ENCODE measurements at places on chromosomes 2 and 18. TPM values are rescaled to one million over a fixed set of nuclear protein-coding genes. Genes with fewer than 3 reads are reported as not detected.

The TTC32 gene
- 15.1 TPM for polyA plus RNA-seq

The HOXD8 gene
- polyA plus RNA-seq, result 45.0 TPM

DNA sequence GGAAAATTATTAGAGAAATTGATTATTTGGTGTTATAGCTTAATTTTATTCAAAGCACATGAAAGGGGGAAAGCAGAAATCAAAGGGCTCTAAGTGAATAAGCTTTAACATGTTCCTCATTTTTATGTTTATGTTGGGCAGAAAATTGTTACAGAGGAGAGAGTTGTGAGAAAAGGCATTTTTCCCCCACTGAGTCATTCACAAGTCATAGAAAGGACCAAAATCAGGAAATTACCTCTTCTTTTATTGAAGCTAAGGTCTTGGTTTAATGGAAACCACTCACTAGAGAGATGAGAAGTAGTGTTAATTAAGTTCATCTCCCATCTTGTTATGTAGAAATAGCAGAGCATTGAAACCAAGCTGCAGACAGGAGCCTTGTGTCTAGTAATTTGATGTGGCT, 175.3 kb upstream of the THUMPD2 start:
- no peak for DNase-seq

DNA sequence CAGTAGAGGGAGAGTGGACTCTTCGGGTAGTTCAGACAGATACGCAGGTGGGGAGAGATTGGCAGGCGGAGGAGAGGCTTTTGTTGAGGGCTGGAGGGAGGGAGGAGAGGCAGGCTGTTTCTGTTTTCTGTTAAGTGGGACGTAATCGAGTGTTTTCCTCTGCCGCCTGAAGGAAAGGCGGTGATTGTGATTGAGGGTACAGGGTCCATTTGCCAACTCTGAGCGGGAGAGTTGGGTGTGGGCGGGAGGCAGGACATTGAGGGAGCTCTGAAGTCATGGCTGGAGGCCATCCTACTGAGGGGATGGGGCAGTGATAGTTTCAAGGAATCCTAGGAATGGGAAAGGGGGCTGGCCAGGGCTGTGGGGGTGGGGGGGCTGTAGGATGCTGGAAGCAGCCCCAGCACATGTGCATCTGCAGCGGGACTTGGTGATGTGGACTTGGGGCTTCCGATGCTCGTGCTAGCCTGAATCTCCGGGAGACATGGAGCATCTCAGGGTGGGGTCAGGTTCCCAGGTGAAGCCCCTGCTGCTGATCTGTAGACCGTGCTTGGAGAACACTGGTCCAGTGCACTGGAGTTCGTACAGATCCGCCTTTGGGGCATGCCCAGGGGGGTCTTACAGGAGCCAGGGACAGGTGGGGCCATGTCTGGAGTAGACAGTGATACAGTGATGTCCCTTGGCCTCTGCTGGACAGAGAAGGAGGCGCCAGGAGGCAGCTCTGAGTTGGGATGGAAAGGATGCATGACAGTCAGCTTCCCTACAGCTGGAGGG, 167.5 kb downstream of the AGAP1 start:
- no peak for DNase-seq

DNA sequence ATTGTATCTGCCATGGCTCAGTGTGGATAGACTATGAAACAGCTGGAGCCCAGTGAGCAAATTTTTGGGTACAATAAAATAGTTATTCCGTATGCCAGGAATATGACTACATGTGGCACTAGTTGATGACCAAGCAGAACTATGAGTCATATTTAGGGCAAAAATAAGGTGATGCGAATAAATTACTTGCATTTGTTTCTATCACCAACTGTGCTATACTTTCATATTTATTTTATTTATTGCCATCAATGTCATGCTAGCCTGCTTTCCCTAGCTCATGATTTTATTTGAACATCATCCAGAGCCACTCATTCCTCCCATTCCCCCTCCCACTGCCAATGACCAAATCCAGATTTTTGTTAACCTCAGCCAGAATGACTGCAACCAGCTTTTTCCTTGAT, 13.3 kb upstream of the FAP start:
- DNase-seq, result no peak

- no peak for DNase-seq
Observed at GRCh38 chr18:34548973-34549294, 161.2 kb upstream of the DTNA start.

DNA sequence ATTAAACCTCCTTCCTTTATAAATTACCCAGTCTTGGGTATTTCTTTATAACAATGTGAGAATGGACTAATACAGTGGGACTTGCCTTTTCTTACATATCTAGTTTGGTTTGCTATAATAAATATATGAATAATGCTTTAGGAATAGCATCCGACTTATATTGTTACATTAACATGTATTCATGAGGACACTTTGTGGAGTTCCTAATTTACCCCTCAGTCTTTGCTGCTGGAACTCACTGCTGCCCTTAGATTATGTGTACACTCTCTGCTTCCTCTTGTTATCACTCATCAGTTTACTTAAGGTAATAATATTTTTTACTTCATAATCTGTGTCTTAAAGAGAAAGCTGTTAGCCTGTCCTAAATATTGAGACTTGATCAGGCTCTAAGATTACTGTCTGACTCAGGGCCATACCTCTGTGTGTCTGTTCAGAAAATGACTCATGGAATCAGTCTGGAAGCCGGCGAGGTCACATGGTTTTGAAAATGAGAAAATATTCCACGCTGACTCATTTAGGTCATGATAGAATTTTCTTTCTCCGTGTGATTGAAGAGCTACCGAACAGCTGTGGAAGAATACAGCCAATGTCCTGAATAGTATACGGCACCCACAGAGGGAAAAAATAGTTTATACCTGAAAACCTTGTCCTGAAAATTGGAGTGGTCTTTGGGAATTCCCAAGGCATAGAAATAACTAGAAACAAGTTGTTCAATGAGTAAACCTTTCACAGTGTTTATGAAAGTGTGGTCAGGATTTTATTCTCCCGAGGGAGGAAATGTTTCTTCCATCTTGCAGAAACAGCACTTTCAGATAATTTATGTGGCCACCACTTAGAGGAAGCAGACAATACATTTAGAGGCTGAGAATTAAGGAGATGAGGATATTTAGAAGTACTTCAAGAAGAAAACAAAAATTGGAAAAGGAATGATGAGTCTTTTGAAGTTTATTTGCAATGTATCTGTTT, 156.4 kb downstream of the DSEL start:
- peak; percentile 85 for DNase-seq

GRCh38 chr2:236113948-236114347, 54.2 kb downstream of the GBX2 start:
- DNase-seq, result no peak

DNA sequence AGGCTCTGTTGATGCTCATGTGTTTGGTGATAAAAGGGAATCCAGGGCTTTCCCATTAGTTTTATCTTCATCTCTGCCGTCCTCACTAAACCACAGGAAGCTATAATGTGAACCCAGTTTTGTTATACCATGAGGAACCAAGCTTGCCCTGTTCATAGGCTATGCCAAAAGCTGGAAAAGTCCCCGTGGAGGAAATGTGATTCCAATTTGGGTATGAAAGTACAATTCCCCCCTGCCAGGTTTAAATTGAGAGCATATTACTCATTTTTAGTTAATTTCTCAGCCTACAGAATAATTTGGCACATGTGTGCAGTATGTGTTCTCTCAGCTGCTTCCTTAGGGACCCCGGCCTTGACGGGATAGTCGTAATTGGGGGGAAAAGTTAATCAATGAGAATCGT, 327.4 kb downstream of the RND3 start:
- DNase-seq, result no peak

DNA sequence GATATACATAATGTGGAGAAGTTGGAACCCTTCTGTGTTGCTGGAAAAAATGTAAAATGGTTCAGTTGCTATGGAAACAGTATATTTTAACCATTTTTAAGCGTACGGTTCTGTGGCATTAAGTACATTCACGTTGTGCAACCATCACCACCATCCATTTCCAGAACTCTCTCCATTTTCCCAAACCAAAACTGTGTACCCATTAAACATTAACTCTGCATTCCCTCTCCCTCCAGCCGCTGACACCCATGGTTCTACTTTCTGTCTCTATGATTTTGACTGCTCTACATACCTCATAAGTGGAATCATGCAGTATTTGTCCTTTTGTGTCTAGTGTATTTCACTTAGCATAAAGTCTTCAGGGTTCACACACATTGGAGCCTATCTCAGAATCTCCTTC, 67.3 kb downstream of the LDLRAD4 start:
- DNase-seq, result no peak

The ST8SIA5 gene
- 6.9 TPM for polyA plus RNA-seq

The CEP76 gene
- polyA plus RNA-seq, result 7.3 TPM

The VAMP5 gene
- 54.7 TPM for polyA plus RNA-seq

- no peak for DNase-seq
Observed at GRCh38 chr2:230737791-230738226, 25.2 kb downstream of the CAB39 start.

- no peak for DNase-seq
Observed at GRCh38 chr18:78798402-78799175, 181.0 kb upstream of the SALL3 start.

- no peak for DNase-seq
Observed at GRCh38 chr2:178084273-178084672, 11.7 kb upstream of the PDE11A start.

DNA sequence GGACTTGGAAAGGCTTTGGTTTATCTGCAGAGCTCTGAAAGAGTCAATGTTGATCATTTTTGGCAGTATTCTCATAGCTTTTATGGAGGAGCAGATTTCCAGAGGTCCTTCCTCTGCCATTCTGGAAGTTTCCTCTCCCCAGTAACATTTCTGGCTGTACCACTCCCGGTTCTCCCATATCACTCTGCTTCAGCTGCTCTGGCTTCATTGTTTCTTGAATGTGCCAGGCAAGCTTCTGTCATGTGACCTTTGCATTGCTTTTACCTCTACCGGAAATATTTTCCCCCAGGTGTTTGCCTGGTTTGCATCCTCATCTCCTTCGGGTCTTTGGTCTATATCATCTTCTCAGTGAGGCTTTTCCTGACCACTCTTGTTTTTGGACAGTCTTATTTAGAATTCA, 12.4 kb downstream of the PCYOX1 start:
- DNase-seq, result no peak

- DNase-seq, result no peak
Observed at GRCh38 chr2:135997380-135997779, 12.0 kb upstream of the DARS1 start.

The GRB14 gene
- polyA plus RNA-seq, result 2.4 TPM

GRCh38 chr2:189050165-189050712, 76.1 kb downstream of the COL3A1 start:
- no peak for DNase-seq

The COQ10B gene
- polyA plus RNA-seq, result 9.0 TPM

- DNase-seq, result no peak
Observed at GRCh38 chr2:173903601-173904394, 61.4 kb downstream of the SP3 start.

GRCh38 chr2:137809252-137809651, 155.0 kb upstream of the HNMT start:
- no peak for DNase-seq

DNA sequence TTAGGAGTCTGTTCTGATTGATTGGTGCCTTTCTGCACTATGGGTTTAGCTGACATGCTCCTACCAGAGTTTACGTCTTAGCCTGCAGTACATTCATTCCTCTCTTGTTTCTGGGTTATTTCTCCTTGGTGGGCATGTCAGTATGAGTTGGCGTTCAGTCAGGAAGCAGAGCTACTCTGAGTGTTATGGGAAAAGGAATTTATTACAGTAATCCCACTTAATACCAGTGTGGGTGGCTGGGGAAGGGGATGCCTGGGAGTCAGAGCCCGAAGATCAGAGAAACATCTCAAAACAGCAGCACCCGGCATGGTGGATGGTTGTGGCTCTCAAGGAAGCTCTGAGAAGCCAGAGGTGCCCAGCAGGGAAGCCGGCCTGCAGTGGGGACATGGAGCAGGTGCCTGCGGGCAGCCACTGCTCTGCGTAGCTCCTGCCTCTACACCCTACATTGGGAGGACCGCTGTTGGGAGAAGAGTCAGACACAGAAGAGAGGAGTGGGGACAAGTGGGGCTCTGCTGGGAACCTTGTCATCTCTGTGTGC, 48.9 kb downstream of the RAB31 start:
- no peak for DNase-seq

DNA sequence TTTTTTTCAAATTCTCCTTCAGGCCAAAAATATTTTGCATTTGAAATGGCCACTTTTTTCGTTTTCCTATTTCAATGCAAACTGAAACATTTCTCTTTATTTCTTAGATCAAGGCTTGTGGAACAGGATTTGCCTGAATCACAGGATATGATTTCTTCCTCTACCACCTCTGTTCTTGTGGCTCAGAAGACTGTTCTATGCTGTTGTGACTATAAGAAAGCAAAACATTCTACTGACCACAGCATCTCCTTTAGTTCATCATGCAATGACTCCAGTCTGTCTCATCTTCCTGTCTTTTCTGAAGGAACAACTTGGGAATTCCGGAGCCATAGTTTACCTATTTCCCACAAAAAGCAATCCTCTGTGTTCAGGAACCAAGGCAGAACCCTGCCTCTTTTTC, 16.2 kb upstream of the ZNF512 start:
- DNase-seq, result no peak

The BCL2 gene
- 16.0 TPM for polyA plus RNA-seq

DNA sequence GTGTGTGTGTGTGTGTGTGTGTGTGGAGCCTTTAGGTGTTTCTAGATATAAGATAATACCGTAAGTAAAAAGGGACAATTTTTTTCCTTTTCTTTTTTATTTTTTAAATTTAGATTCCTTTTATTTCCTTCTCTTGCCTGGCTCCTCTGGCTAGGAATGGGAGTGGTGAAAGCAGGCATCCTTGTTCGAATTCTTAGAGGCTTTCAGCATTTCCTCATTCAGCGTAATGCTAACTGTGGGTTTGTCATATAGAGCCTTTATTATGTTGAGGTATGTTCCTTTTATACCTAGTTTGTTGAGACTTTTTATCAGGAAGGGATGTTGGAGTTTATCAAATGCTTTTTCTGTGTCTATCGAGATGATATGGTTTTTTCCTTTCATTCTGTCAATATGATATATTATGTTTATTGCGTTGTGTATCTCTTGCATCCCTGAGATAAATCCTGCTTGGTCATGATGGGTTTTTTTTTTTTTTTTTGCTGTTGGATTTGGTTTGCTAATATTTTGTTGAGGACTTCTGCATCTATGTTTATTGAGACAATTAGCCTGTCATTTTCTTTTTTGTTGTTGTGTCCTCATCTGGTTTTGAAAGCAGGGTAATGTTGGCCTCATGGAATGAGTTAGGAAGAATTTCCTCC, 120.2 kb downstream of the XRCC5 start:
- DNase-seq, result no peak

DNA sequence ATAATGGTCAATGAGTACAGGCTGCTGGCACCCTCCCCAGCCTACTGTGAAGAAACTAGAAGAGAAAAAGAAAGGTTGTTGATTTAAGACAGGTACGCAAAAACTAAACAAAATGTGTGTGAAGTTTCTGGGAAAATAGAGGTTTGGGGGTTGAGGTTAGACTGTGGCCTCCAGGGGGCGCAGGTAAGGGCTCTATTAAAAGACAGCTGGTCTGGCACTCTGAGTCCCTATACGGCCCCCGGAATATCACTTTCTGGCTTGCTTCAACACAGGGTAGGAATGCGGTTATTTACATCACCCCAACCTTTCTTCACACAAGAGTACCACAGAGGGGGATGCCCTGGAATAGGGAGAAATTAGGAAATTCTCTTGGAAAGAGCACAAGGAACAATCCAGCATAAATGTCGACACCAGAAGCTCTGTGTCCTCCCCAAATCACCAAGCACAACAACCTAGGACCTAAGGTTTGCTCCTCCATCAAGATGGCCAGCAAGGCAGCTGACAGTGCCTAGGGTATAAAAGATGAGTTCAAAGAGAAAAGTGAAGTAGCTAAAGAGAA, 480.8 kb upstream of the KLHL29 start:
- DNase-seq, result no peak

GRCh38 chr2:143706354-143706753, 577.1 kb downstream of the ARHGAP15 start:
- no peak for DNase-seq

Measured in hindlimb muscle (tissue), 1 donor.